Mammary epithelial cell (primary cell): ENCODE measurements at places on chromosomes 4 and X. TPM values are rescaled to one million over a fixed set of nuclear protein-coding genes. Genes with fewer than 3 reads are reported as not detected.

Gene TRIM2
- 19.5 and 29.6 TPM in 2 replicates for total RNA-seq

GRCh38 chrX:37314531-37314930 lies 34.6 kb upstream of the PRRG1 start:
- peak; percentile 9 for DNase-seq

- DNase-seq = no peak
Measured at GRCh38 chr4:65789805-65790204, 119.5 kb upstream of the EPHA5 start.

DNA sequence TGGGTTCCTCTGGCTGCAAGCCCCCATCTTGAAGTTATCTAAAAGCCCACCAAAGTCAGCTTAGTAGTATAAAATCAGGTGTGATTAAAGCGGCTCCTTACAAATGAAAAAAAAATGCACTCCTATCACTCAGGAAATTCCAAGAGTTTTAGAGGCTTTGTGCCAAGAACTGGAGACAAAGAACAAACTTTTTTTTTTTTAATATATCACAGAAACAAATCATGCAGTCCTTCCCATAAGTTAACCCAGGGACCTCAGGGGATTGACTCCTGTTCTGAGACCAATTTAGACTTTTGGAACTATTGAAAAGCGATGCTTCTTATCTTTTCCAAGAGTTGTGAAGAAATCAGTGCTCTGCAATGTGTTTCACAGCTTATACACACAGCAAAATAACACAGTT lies 53.6 kb downstream of the HHIP start:
- peak; percentile 44 for DNase-seq

DNA sequence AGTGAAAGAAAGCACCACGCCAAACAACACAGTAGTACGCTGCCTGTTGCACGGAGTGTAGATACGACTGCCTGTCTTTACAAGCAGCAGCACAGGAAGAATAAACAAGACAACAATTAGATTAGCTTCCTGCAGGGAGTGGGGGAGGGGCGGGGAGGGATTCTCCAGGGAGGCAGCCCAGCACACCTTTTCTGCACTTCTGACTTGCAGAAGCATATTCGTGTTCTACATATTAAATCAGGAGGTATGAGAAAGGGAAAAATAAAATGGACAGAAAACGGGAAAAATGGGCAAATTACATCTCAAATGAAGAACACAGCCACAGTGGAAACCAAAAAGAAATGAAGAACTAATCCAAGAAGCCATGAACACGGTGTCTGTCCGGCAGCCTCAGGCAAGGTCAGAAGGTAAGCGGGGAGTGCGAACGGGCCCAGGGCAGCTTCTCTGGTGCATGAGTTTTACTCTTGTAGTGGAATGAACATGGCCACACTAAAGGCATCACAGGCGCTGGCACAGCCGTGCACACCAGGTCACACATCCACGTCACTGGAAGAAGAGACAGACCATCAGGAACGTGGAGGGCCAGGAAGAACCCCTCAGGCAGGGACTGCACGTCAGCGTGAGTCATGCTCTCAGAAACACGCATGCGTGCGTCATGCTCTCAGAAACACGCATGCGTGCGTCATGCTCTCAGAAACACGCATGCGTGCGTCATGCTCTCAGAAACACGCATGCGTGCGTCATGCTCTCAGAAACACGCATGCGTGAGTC lies 20.1 kb upstream of the ADRA2C start:
- no peak for DNase-seq
